ENCODE measurements at places on chromosomes 1 and 21.

DNA sequence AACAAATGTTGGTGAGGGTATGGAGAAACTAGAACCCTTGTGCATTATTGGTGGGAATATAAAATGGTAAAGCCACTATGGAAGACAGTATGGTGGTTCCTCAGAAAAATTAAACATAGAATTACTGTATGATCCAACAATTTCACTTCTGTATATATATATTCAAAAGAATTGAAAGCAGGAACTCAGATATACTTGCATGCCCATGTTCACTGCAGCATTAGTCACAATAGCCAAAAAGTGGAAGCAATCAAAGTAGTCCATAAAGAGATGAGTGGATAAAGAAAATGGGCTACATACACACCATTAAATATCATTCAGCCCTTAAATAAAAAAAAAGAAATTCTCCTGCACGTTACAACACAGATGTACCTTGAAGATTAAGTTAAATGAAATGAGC is 34.1 kb downstream of the ABL2 start:
- no peak for DNase-seq

GRCh38 chr1:41488040-41488951 is 3.8 kb upstream of the EDN2 start:
- DNase-seq: no peak

- DNase-seq: no peak
Observed at GRCh38 chr21:34636961-34637360, 22.0 kb upstream of the RCAN1 start.

DNA sequence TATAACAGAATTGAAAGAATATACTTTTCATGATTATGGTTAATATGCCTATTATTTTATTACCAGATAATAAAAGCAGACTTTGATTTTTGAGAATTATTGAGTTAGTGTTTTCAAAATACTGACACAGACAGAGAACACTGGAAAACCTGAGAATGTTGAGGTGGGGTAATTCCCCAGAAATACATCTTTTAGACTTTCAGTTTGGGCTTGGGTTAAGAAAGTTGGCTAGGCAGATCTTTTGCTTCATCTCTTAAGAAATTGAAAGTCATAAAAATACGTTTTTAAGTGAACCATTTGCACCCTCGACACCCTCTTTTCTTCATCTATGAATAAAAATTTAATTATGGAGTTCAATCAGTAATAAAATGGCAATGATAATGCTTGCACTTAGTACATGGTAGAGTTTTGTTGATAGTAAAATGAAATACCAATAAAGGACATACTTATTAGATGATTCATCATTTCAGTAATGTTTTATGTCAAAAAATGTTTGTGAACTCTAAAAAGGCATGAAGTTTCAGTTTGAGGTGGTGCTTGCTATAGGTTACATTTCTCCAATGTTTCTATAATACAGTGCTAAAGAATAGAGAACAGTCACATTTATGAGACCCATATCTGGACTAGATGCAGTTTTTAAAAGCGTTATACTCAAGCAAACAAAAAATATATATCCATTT is 1.9 kb upstream of the SAMSN1 start:
- no peak for DNase-seq

GRCh38 chr1:5617546-5617945 is 374.7 kb downstream of the NPHP4 start:
- no peak for DNase-seq

DNA sequence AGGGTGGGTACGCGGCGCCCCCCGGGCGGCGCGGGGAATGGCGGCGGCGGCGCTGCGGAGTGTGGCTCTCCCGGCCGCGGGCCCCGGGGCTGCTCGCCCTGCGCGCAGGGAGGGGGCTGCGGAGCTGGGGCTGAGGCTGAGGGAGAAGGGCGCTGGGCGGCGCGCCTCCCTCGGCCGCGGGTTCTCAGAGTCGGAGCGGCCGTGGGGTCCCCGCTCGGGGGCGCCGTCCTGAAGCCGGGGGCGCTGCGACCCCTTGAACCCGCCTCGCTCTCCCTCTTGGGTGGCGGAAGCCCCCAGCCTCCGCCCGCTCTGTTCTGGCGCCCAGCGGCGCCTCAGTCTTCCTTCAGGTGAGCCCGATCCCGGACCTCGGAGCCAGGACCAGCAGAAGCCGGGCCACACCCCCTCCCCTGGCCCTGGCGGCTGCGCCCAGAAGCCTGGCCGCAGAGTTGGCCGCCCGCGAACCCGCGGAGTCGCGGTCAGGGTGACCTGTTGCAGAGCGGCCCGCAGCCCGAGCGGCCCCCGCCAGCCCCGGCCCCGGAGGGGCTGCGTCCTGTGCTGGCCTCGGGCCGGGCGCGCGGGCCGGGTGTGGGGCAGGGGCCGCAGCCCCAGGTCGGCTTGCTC is 532 bp downstream of the RALGPS2 start:
- DNase-seq: peak; percentile 71

- no peak for DNase-seq
Observed at GRCh38 chr1:149967041-149967440, 30.4 kb upstream of the MTMR11 start.

- DNase-seq: no peak
Observed at GRCh38 chr1:228214921-228215662, 7.2 kb downstream of the OBSCN start.

- no peak for DNase-seq
Observed at GRCh38 chr1:111967886-111968285, 21.6 kb downstream of the KCND3 start.

- no peak for DNase-seq
Observed at GRCh38 chr21:42411891-42412635, 8.4 kb downstream of the UBASH3A start.

Data from NAMALWA (cell line).